ENCODE measurements at places on chromosomes 5 and 9.

DNA sequence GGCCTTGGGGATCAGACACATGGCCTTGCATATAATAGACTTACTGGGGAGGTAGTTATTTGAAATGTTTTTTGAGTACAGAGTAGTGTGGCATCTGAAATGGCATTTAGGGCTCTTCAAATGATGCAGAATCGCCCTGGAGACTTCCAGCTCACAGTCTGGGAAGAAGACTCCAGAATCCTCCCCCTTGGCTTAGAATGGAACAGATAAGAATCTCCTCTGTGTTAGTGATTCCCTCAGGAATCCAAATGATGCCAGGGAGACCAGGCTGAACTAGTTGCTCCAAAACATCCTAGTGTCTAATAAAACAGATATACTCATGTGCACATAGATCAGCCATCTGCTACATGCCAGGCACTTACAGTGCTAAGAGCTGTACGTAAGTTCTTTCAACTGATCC, 38.6 kb upstream of the SMC5 start:
- DNase-seq = no peak

GRCh38 chr9:121075251-121076036, 689 bp downstream of the CNTRL start:
- DNase-seq = peak; percentile 69

DNA sequence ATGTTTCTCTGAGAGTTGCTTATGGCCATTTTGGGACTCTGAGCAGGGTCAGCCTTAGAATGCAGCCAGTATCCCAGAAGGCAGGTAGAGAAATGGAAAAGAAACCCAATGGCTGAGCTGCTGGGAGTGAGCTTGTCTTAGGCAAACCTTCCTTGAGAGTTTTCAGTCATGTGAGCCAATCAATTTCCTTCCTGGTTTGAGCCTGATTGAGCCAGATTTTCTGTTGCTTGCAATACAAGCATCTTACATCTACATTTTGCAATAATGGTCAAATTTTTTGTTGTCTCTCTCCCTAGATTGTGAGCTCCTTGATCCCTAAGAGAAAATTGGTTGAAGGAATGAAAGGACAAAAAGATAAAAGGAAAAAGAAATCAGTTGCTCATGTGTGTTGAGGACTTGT, 155.3 kb downstream of the SNX18 start:
- no peak for DNase-seq

DNA sequence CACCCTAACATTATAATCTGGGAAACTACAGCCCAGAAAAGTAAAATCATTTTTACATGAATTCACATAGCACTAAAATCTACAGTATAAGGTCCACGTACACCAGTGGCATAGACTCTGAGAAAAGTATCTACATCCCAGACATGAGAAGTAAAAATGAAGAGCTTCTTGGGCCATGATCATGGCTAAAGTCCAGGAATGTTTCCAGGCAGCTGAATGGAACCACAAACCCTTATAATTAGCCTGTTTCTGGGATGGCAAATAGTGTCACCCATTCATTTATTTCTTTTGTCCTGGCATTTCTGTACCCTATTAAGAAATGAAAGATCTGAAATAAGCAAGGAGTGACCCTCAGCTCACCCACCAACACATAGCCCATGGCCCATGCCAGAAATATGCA, 217.9 kb downstream of the SPOCK1 start:
- no peak for DNase-seq

DNA sequence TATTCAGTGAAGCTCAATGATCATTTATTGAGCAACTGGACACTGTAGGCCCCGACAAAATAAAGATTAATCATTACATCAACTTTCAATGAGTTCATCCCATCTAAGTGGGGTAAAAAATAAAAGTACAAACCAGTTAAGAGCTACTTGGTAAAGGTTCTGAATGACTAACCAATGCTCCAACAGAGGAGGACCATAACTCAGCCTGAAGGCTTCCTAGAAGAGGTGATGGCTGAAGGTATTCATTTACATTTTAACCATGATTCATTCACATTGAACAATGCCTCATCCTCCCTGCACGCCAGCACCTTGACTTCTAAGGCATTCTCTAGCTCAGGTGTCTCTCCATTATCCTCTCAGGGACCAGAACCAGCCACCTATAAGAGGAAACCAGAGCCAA, 201.4 kb downstream of the ZNF462 start:
- no peak for DNase-seq

DNA sequence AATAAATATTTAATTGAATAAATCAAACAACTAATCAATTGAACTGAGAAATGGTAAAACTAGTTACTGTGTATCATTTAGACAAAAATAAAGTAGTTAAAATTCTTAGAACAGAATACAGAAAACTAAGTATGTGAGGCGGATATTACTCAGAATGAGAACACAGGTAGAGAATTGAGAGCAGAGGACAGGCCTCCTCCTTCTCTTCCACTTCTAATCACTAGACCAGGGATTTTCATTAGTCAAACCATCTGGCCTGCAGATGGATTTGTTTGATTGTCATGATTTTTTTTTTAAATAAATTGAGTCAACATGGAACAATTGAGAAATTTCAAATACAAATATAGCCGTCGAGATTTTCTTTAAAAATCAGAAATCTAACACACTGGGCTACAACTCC, 198.6 kb upstream of the HMHB1 start:
- DNase-seq = no peak

GRCh38 chr9:124894035-124894740, 32.3 kb downstream of the ARPC5L start:
- DNase-seq = no peak

GRCh38 chr5:172478256-172478655, 23.9 kb upstream of the SH3PXD2B start:
- DNase-seq = no peak

DNA sequence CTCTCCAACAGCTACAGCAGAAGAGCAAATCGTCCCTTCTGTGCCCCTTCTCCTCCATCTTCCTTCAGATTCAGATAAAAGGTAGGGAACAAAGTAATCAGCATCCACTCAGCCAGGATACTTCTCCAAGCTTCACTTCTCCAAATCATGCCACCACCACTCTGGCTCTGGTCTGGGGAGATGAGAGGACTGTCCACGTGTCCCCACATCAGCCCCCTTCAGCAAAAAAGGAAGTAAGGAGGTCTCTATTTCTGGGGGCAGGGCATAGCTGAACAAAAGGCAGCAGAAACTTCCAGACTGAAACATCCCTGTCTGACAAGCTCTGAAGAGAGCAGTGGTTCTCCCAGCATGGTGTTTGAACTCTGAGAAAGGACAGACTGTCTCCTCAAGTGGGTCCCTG, 116.9 kb downstream of the C5orf15 start:
- DNase-seq = no peak

DNA sequence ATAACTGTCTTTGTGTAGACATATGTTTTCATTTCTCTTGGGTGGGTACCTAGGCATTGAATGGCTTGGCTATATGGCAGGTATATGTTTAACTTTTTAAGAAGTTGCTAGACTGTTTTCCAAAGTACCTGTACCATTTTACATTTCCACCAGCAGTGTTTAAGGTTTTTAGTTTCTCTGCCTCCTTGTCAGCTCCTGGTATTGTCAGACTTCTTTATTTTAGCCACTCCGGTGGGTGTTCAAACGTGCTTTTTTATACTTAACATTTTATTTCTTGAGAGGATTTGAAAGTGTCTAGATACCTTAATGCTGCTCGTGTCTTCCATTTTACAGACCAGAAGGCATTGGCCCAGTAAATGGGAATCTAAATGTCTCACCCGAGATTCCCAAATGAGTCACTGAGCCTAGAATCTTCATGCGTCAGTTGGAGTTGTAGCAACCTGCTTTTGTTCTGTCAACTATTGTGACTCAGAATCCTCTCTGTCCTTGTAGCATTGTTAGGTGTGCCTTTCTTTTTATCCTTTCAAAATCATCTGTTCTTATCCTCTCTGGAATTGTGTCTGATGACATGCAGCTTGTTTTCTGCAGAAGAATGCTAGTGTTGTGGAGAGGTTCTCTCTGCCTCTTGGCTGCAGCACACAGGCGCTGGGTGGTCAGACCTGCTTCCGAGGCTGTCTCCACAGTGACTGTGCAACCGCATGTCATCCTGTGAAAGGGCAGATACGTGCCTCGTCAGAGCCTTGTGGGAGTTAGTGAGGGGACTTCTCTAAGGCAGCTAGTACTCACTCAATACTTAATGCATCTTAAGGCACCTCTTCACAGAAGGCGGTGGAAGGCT, 291.8 kb downstream of the AOPEP start:
- DNase-seq = no peak

All from NB4 (cell line).